ENCODE measurements at places on chromosomes 1 and 21. TPM values are rescaled to one million over a fixed set of nuclear protein-coding genes. Genes with fewer than 3 reads are reported as not detected.

Gene MFAP2
- total RNA-seq = 47.7 TPM

Gene NRDC
- total RNA-seq = 129 TPM

Gene CLDN8
- not detected for total RNA-seq

Gene CGN
- total RNA-seq = 0.09 TPM

Gene NBPF9
- 15.0 TPM for total RNA-seq

Gene PTPN22
- 0.99 TPM for total RNA-seq

Gene GBP7
- total RNA-seq = not detected

Gene CA6
- not detected for total RNA-seq

Gene DIRAS3
- 1.2 TPM for total RNA-seq

Gene GPA33
- not detected for total RNA-seq

Gene FHAD1
- 0.63 TPM for total RNA-seq

Gene CRYBG2
- not detected for total RNA-seq

Gene ATP13A2
- 6.8 TPM for total RNA-seq

Gene LRRC8B
- total RNA-seq = 2.5 TPM

Gene HAO2
- total RNA-seq = not detected

Gene POLR3C
- total RNA-seq = 58.6 TPM

Gene NID1
- total RNA-seq = 26.7 TPM

Gene CD1E
- total RNA-seq = not detected

Gene SERBP1
- total RNA-seq = 420 TPM

Gene RIPK4
- 0.45 TPM for total RNA-seq

Gene AQP10
- total RNA-seq = not detected

Gene AMY2A
- total RNA-seq = not detected

Gene AVPR1B
- total RNA-seq = not detected

Gene CELA3A
- total RNA-seq = not detected

Gene KCNC4
- 6.8 TPM for total RNA-seq

Gene C1orf53
- total RNA-seq = 4.5 TPM

Gene MX2
- 4.2 TPM for total RNA-seq

Gene ZSWIM5
- total RNA-seq = 4.7 TPM
